ENCODE measurements at places on chromosomes 11 and 22.
A peak's percentile ranks its signal among the peaks of the same experiment; 100 is the strongest.

DNA sequence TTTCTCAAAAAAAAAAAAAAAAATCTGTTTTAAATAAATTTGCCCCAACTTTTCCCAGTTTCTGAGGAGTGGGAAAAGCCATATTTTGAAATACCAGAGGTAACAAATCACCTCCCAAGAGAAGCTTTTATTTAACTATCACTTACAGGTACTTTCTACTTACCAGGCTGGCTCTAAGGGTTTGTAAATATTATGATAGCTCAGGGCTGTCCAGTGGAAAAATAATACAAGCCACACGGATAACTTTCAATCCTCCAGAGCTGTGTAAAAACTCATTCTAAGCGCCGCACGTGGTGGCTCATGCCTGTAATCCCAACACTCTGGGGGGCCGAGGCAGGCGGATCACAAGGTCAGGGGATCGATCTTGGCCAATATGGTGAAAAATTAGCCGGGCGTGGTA is 5.6 kb upstream of the SEC14L4 start:
- no peak for DNase-seq

- no peak for DNase-seq
Measured at GRCh38 chr11:101914341-101914737, 471 bp upstream of the CEP126 start.

DNA sequence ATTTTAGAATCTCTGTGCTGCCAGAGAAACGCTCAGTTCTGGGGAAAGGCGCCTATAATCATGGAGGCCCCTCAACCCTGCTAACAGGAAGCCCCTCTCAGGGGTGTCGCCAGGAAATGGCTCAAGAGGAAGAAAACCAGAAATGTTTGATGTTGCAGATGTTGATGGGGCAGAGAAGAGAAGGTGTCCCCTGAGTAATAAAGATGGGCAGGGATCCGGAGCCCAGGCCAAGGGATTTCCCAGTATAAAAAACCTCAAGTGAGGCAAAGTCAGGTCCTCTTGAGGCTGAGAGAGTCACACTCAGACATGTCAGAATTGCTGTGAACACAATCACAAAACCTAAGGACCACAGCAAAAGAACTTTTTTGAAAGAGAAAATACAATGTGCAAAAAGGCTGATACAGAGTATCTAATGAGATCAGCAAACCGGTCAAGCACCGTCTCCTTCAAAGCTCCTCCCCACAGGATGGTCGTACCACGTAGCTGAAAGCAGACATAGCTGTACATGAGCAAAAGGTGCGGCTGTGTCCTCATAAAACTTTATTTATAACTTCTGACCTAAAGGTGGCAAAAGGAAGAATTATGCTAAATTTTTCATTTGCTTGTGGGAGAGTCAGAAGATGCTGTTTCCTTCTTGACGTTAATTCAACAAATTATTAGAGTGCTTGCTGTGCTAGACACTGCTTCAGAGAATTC is 12.2 kb downstream of the MOV10L1 start:
- DNase-seq: no peak

DNA sequence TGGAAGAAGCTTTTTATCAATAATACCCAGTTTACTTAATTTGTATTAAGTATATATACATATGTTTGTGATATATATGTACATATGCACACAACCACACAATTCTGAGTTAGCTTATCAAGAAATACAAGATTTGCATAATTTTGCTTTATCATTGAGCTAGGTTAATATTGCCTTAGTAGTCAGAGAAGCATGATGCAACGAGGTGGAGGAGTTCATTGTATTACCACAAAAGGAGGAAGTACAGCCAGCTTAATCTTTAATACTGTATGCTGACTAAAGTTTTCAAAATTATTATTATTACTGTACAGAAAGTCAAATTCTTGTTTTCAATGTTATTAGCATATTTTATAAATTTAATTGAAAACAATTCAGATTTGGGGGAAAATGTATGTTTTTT is 278.4 kb upstream of the PDGFD start:
- DNase-seq: no peak

DNA sequence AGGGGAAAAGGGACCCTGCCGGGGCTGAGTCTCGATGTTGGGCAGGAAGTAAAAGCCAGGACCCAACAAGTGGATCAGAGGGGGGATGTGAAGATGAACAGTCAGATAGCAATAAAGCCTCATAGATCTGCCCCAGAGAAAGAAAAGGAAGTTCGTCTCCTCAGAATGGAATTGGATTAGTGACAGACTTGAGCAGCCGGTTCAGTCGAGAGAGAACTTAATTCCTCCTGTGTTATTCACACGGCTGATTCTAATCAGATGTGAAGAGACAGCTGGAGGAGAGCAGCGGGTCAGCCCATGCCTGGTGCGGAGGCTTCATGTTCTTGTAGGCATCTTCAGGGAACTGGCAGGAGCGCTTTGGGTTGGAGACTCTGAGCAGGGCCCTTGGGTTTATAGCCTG is 29.3 kb upstream of the CABP7 start:
- DNase-seq: no peak

DNA sequence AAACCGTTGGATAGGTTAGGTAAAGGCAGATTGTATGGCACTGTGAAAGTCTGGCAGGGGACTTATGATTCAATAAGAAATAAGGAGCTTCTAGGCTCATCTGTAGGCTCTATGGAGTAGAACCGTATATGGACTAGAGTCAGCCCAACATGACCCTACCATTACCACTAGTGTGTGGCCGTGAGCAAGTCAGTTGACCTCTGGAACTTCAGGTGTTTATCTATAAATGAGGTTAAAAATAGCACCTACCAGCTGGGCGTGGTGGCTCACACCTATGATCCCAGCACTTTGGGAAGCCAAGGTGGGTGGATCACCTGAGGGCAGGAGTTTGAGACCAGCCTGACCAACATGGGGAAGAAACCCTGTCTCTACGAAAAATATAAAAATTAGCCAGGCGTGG is 4.4 kb downstream of the HINFP start:
- DNase-seq: peak; percentile 78

DNA sequence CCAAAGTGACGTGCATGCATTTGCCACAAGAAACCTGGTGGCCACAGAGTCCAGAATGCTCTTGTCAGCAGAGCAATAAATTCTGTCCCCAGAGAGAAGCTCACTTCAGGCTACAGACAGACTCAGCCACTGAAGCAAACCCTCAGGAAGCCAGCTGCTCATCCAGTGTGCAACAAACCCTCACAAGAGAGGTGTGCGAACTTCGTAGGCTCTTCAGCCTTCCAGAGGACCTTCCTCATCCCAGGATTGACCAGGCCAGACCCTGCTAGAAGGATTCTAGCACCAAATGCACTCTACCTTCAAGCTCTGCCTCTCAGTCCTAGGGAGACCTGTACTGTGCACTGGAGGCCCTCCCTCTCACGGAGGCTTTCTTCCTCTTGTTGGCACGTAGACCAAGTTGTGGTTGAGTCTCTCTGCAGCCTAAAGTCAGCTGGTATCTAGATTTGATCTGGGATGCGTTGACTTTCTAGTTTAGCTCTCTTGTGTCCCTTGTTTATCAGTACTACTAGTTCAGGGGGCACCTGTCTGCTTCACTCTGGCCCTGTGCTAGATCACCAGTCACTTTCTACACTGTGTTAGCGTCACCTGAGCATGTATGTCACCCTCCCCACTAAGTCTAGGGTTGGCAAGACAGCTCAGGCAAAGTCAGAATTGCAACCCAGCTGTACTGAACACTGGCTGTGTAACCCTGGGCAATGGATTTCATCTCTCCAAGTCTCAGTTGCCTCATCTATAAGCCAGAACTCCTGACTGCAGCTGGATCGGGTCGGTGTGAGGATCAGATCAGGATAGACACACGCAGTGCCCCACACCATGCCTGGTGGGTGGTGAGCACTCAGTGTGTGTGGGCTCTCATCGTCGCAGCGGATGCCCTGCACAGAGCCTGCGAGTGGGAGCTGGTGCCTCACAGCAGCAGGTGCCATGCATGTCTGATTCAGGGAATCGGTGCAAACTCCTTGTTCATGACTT is 22.1 kb upstream of the TMPRSS13 start:
- DNase-seq: no peak

DNA sequence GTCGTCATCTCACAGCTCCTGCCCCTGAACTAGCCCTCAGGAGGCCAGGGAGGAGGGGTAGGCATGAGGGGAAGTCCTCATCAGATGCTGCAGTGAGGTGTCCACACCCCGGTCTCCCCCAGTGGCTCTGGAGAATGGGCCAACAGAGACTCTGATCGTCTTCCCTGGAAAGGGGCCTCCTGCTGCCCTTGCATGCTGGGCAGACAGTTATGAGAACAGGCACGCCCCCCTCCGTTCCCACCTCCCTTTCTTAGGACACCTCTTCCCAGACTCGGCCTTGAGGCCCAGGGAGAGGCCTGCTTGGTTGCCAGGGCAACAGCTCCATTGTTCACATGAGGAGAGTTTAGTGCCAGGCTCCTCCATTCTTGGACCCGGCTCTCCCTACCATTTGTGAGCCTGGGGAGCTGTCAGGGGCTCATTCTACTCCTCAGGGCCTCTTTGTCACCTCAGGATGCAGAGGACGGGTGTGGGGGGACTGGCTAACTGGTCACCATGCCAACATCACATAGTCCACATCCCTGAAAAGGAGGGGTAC is 157.7 kb downstream of the TTC17 start:
- DNase-seq: no peak

- DNase-seq: peak; percentile 95
Measured at GRCh38 chr11:65833297-65834030, at the start of gene SNX32. Gene SNX32, plus strand, starts transcription at chr11:65833963. Its CDS starts 103 bp downstream, at chr11:65834066.

DNA sequence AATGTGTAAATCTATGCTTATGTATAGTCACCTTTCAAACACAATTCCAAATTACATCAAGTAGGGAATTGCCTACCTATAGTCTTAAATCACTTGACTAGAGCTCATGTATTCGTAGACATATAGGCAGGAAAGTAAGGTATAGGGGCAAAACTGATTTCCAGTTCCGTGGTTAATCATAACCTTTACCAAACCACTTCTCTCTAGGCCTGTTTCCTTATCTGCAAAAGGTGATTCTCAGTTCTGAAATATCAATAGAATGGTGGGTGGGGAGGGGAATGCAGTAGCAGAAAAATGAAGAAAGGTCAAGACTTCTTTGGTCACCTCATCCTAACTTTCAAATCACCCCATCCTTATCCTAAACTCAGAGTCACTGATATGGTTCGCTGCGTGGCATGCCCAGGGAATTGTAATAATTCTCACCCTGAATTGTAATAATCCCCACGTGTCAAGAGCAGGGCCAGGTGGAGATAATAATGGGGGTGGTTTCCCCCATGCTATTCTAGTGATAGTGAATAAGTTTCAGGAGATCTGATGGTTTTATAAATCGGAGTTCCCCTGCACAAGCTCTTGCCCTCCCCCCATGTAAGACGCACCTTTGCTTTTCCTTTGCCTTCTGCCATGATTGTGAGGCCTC is 1.9 kb upstream of the ANO5 start:
- DNase-seq: no peak

- peak; percentile 57 for DNase-seq
Measured at GRCh38 chr11:120801801-120802689, 221.9 kb upstream of the TBCEL start.

DNA sequence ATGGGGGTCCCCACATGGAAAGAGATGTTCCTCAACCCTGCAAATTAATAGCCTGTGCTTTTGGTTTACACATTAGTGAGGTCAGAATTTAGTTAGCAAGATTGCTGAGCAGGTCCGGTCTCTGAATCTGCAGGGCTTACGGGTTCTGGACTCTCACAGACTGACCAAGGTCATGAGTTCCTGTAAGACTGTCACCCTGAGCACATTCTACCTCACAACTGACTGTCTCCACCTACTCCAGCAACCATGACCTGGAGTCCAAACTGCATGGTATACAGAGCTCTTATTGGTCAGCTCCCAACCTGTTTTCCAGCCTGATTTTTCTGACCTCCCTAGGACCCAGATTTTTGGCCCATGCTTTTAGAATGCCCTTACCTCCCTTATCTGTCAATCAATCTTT is 28.2 kb downstream of the DKK3 start:
- peak; percentile 23 for DNase-seq

GRCh38 chr22:37193629-37194191 is 5.7 kb upstream of the C1QTNF6 start:
- DNase-seq: no peak

DNA sequence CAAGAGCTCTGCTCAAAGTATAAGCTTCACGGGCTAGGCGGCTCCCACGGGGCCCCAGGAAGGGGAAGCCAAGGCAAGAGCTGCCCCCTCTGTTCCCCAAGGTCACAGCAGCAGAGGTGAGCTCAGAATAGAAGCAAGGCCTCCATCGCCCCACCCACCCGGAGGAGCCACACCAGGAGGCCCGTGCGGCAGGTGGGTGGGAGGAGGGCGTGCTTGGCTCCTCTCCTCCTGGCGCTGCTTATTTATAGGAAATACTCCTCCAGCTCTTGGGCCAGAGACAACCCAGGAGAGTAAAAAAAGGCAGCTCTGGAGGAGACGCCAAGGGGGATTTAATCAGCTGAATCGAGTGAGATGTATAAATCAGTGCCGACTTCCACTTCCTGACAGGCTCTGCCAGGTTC is 87.8 kb downstream of the FEZ1 start:
- no peak for DNase-seq

DNA sequence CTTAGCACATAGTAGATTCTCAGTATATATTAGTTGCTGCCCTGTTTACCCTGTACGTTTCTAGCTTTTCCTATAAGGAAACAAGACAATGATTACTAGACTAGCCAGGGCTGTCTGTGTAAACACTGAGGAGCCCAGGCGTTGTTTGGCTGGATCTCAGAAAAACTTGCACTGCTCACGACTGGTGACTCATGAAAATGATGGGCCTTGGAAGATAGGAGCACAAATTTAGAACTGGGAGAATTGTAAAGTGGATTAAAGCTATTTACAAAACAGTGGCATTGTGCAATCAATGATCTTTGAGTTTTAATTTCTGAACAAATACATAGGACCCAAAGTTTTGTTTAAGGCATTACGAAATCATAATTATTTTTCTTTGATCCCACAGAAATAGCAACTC is 276.9 kb downstream of the FAM76B start:
- DNase-seq: peak; percentile 18

- DNase-seq: no peak
Measured at GRCh38 chr11:70645537-70645936, 247.2 kb downstream of the CTTN start.

GRCh38 chr11:61498767-61499341 is 9.7 kb upstream of the LRRC10B start:
- no peak for DNase-seq

- DNase-seq: no peak
Measured at GRCh38 chr11:1750481-1750839, at the start of gene IFITM10. Gene IFITM10, minus strand, starts transcription at chr11:1750595. Its CDS starts 153 bp downstream, at chr11:1750442.

DNA sequence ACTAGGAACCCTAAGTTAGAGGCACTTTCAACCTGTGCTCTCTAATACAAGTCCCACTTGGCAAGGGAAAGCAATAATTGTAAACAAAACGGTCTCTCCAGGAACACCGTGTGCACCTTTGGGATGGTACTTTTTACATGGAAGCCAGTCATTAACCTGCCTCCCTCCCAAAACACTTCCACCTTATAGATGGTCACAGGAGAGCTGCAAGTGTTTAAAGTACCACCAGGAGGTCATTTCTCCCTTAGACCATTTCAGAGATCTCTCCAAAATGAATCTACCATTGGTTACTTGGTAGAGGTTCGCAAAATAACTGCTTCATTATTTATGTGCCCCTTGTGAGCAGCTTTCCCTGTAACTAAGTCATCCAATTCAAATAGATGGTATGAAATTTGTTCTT is 375.3 kb downstream of the DYNC2H1 start:
- no peak for DNase-seq
